NCI-H1436 (cell line): ENCODE measurements at places on chromosomes 1 and 21.

DNA sequence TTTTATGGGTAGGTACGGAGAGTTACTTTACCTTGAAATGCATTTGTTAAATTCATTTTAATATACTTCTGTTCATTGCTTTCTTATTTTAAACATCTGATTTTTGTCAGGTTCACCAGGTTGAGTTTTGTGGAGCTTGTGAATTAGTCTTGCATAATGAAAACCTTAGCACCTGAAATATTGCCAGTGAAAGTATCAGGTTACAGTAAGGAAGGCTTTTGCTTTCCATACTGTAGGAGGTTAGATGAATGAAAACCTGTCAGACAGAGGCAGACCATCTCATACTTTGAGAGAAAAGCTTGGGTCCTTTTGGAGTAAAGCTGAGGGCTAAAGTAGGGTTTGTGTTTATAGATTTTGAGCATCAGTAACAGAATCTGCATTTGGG lies 34.7 kb downstream of the THRAP3 start:
- no peak for DNase-seq

DNA sequence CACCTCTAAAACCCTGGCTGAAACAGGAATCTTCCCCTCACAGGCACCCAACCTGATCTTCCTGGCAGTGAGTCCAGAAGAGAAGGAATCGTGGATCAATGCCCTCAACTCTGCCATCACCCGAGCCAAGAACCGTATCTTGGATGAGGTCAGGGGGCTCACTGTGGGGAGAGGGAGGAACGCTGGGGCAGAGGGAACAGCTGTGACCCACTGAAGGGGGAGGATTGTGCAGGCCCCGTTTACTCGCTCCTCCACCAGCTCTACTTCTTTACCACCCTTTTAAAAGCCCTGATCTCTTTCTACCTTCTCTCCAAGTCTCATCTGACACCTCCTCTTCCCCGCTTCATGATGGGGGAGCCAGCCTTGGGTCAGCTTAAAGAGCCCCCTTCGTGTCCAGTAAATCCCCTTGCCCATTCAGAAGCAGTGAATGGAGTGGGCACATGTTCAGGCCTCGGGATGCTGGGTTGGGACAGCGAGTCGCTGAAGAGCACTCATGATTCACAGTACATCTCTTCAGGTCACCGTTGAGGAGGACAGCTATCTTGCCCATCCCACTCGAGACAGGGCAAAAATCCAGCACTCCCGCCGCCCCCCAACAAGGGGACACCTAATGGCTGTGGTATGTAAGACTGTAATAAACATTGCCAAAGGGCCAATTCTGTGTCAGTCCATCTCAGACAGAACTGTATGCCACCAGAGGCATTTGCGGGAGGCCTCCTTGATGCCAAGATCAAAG lies 7.3 kb downstream of the PLEKHO1 start:
- DNase-seq: no peak

DNA sequence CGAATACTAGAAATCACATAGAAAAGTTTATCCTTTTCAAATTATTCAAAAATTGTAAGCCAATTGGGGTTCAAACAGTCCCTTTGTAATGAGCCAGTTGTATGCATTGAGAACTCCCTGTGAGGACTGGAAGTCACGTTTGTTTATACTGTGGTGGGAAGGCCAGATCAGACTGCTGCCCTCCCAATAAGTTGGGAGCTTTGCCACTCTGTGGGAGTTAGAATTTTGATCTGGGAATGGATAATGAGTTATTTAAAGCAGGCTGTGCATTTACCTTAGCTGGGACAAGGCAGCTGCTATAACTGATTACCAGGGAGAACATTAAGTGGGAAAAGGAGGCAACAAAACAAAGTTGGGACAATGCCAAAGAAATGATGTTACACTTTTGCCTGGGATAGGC lies 178.8 kb downstream of the SDCCAG8 start:
- no peak for DNase-seq

DNA sequence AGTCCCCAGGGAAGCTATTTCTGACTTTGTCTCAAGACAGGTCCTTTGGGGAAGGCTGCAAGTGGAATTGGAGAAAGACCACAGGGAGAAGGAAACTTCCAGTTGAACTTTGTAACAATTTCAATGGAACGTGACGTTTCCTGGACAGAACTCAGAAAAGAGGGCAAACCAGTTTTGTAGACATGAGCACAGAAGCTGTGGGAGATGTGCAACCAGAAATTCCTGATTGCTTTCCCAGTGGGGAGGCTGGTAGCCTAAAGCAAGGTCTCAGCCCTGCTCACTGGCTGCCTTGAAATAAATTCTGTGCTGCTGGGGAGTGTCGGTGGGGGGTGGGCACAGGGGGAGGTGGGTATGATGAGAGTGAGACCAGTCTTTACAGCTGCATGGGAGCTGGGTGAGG lies 1206.7 kb upstream of the ADGRL2 start:
- DNase-seq: no peak

GRCh38 chr1:67615886-67616285 lies 69.1 kb upstream of the GADD45A start:
- no peak for DNase-seq

GRCh38 chr1:182507685-182508084 lies 57.7 kb downstream of the RGSL1 start:
- no peak for DNase-seq

- no peak for DNase-seq
Measured at GRCh38 chr1:116175611-116176010, 64.4 kb downstream of the MAB21L3 start.

- DNase-seq: no peak
Measured at GRCh38 chr1:211132721-211133392, 1.1 kb downstream of the KCNH1 start.

- DNase-seq: peak; percentile 0
Measured at GRCh38 chr21:41957991-41958766, 4.4 kb upstream of the C2CD2 start.

DNA sequence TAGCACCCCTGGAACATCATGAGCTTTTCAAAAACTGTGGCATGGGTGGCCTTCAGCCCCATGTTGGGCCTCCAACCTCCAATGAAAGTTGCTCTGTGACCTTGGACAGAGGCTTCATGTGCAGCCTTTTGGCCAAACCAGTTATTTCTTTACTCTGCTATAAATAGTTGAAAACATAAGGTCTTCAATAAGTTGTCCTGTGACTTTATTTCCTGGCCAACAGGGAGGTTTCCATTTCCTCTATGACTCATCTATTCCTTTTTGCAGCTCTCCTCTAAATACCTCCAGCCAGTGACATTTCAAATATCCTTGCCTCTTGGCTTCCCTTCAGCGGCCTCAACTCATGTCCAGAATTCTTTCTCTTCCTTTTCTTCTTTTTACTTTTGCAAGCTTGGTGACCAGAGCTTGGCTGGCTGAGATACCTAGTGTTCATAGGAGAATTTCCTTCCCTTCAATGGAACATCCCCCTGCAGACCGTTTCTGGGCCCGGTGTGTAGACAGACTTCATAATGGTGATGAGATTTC lies 22.7 kb upstream of the TRIM67 start:
- DNase-seq: no peak

DNA sequence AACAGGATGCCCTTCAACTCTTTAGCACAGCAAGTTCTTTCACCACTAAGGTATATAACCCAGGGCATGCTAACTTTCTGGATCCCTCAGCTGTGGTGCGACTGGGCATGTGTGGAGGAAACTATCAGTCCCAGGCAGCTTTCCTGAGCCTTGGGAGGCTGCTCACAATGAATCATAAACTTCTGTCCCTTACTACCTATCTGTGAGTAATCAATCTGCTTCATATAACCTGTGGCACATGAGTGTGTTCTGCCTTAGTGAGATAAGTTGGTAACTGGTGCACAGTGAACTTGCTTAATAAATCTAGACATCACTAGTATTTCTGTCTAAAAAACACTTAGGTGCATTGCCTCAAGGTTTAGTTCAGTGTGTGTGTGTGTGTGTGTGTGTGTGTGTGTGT lies 158.0 kb downstream of the GPATCH2 start:
- DNase-seq: no peak

DNA sequence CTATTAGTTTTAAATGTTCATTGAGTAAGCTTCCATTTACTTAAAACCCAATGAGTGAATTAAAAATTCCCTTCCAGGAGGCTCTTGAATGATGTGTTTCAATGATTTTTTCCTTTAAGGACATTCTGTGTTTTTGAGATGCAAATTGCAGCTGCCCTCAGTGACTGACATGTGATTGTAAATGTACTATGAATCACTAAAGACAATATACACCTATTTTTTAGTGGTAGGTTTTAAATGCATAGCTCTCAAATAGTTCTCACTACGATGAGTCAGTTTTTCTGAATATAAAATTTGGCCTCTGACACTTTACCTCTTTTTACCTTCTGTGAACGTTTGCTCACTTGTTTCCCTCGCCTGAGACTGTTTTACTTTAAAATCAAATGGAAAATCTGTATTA lies 204.7 kb downstream of the BARHL2 start:
- DNase-seq: no peak

- DNase-seq: no peak
Measured at GRCh38 chr1:156893048-156893953, at the start of gene PEAR1. Gene PEAR1, plus strand, starts transcription at chr1:156893718. Its CDS starts 10,209 bp downstream, at chr1:156903927.

DNA sequence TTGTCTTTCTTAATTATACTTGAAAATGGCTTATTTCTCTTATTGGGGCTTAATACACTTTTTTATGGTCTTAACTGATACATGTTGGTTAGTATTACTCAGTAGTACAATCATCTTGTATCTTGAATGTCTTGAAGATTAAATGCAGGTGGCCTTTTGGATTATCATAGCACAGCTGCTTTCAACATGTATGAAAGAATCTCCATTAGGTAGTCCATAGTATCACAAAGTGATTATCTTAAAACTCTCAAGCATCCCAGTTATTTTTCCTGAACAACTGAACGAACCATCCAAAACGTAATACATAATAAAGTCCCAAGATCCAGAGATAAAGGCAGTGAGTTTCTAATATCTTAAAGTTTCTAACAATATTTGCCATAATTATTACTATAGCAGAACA lies 51.7 kb upstream of the MYOCOS start:
- no peak for DNase-seq

DNA sequence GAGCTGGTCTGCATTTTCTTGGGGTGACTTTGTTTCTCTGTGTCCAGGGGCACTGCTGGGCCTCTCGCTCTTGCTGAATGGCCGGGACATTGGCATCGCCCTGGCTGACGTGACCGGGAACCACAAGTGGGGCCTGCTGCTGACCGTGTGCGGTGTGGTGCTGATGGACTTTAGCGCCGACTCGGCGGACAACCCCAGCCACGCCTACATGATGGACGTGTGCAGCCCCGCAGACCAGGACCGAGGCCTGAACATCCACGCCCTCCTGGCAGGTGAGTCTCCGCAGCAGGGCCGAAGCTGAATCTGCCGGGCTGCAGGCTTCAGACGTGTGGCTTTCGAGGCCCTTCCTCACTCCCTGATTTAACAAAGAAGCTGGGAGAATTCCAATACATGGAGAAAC lies 7.9 kb downstream of the SLC45A1 start:
- no peak for DNase-seq

DNA sequence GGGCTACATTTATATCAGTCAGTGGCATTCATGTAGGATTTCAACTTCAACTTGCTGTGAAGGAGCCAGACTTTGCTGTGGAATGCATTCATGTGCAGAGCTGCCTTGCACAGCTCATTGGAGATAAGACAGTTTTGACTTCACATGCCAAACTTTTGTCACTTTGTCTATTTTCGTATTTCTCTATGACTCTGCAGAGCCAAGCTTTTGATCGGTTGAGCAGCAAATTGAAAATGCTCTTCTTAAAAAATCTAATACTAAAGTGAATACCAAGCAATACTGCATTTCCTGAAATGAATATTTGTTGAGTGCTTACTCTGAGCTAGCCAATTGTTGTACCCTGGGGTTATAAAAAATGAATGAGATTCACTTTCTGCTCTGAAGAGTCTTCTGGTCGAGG lies 388.7 kb downstream of the ST6GALNAC3 start:
- DNase-seq: no peak

DNA sequence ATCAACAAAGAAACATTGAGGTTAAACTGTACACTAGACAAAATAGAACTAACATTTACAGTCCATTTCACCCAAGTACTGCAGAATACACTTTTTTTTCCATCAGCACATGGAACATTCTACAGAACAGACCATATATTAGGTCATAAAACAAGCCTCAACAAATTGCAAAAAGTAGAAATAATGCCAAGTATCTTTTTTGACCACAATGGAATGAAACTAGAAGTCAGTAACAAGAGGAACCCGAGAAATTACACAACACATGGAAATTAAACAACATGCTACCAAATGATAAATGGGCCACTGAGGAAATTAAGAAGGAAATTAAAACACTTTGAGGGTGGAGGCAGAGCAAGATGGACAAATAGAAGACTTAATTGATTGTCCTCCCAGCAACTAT lies 8.4 kb upstream of the C1orf185 start:
- DNase-seq: no peak

- no peak for DNase-seq
Measured at GRCh38 chr1:92536980-92537884, 50.5 kb upstream of the GFI1 start.

DNA sequence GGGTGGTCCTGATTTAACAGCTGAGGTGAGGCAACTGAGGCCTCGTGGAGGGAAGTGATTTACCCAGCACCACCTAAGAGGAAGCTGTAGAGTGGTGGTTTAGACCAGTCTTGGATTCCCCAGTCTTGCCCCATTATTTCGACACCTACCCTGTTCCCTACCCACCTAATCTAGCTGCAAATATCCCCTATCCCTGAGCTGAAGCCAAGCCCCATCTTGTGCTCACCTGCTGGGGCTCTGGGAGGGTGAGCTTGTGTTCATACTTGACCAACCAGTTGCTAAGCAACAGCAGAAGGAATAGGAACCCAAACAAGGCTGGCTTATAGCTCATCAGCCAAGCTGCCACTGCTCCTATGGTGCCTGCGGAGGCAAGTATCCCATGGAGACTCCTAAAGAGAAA lies 2.0 kb downstream of the TEX46 start:
- DNase-seq: peak; percentile 85

- DNase-seq: no peak
Measured at GRCh38 chr1:184480736-184481135, 93.9 kb downstream of the C1orf21 start.

GRCh38 chr1:162916821-162917613 lies 56.0 kb upstream of the CCDC190 start:
- no peak for DNase-seq

DNA sequence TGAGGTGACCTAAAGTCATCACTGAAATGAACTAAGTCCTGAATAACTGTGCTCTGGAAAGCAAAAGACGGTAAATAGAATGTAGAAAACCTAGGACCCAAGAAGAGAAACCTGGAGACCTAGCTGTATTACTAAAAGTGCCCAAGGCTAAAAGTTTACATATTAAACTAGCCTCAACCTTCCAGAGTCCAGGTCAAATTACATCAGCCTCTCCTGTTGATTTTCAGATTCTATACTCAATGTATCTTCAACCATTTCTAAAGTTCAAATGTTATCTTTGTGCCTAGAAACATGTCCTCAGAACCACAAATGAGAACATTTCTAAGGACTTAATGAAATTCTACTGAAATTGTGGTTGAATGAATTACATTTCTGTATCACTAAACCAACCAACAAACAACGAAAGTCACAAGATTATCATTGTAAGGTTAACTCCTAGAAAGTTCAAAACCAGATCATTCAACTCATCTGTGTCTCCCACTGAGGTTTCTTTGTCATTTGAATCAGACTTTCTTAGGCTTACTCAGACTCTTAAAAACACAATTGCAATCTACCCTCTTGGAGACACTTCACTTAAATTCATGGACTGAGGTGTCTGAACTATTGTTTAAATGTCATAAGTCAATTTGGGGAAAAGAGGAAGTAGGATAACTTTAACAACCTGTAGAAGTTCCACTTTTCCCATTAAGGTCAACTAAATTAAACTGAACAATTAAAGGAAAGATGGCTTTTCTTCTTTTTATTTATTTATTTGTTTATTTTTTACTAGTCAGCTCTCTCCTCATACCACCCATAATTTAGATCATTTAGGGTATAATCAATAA lies 207.7 kb downstream of the BARHL2 start:
- DNase-seq: no peak
